Stimulated activated CD8-positive, alpha-beta memory T cell treated with anti-CD3 and anti-CD28 coated beads, Interleukin-7, amount 100 ng/mL, for 1 hour (primary cell): ENCODE measurements at places on chromosomes 1 and 21.
A peak's percentile ranks its signal among the peaks of the same experiment; 100 is the strongest.

GRCh38 chr1:225635649-225636048 lies 17.3 kb downstream of the ENAH start:
- no peak for DNase-seq

DNA sequence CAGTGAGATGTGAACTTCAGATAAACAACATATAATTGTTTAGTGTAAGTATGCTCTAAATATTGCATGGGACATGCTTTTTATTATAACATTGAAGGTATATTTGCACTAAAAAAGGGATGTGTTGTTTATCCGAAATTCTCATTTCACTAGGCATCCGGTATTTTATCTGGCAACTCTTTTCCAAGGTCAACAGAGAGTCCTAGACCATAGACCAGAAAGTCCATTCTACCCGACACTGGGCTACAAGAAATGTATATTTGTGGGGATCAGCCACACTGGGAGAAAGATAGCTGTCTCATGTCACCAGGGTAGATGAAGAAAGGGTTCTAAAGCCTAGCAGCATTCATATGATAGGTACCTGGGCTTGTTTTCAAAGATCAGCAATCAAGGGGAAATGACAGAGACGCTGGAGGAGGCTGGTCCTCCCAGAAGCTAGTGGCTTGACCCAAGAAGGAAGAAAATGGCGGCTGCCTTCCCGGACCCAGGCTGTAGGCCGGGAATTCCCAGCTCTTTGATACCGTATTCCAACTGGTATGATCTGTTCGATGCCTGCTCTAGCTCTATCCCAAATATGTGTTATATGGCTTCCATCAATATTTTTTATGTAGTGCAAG lies 161.1 kb upstream of the IRF2BP2 start:
- DNase-seq: no peak

DNA sequence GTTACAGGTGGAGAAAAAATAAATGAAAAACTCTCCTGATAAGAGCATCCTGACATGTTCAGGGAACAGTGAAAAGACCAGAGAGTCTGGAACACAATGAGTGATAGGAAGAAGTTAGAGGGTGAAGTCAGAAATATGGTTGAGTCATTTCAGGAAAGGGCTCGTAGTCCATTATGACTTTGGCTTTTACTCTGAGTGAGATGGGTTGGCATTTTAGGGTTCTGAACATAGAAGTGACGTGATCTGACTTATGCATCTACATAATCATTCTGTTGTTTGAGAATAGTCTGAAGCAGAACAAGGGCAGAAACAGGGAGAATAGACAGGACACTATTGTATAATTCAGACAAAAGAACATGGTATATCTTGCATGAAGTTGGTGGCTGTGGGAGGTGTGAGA lies 5.8 kb downstream of the HMCN1 start:
- DNase-seq: no peak

- DNase-seq: no peak
Measured at GRCh38 chr1:9373619-9374018, 80.9 kb downstream of the SPSB1 start.

- DNase-seq: no peak
Measured at GRCh38 chr1:160429702-160430535, 29.6 kb downstream of the VANGL2 start.

DNA sequence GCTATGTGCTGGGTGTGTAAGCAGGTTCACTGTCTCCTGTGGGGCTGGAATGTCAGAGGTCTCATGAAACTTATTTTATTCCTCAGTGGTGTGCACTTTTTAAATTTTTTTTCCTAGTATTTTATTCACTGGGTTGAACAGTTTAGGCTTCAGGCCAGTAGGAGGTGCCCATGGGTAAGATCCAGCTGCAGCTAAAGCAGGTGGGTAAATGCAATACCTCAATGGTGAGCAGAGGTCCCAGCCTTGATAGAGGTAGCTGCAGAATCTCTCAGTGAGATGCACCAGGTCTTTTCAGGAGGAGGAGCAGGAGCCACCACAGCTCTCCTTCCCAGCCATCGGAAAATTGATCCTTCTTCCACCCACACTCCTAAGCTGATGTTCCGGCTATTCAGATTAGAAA lies 12.6 kb upstream of the OR6N2 start:
- DNase-seq: no peak

DNA sequence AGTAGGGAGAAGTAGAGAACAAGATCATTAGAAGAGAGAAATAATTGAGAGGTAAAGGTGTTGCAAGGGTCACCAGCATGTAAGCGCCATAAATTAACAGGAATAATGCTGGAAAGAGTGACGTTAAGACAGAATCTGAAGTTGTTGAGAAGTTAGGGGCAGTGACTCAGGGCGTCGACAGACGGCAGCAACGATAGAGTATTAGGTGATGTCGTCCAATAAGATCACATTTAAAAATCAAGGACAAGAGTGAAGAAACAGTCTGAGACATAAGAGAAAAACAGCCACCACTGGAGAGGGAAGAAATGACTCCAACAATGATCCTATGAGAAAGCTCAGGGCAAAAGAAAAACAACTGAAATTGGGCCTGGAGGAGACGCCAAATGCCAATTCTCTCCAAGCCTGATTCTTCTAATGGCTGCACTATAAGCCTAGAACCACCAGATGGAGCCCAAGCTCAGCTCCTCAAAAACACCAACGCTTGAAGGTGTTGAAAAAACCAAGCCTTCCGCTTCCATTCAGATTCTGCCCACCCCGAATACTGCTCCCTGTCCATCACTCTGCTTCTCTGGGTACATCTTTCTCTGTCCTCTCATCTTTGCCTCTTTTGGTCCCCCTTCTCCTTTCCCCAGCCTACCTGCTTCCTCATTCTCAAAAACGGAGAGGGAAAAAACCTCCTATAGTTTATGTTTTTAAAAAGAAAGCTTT lies 70.0 kb downstream of the LUZP1 start:
- peak; percentile 21 for DNase-seq

DNA sequence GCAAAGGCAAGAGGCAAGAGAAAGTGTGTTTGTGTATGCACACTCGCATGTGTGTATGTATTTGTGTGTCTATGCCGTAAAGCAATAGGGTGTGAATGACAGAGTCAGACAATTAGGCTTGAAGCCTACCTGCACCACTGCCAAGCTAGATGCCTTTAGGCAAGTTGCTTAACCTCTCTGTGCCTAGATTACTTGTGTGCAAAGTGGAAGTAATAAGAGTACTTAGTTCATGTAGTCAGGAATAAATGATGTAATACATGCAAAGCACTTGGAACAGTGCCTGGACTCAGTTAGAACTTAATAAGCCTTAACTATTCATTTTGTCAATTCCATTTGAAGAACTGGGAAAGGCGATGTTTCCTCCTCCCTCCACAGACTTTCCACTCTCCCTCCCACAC lies 31.7 kb downstream of the LAMB3 start:
- no peak for DNase-seq

- DNase-seq: no peak
Measured at GRCh38 chr21:37532868-37533780, 166.6 kb downstream of the DYRK1A start.

GRCh38 chr1:10782491-10783244 lies 13.8 kb downstream of the CASZ1 start:
- DNase-seq: no peak

GRCh38 chr1:15952317-15953258 lies 23.3 kb downstream of the ZBTB17 start:
- no peak for DNase-seq

DNA sequence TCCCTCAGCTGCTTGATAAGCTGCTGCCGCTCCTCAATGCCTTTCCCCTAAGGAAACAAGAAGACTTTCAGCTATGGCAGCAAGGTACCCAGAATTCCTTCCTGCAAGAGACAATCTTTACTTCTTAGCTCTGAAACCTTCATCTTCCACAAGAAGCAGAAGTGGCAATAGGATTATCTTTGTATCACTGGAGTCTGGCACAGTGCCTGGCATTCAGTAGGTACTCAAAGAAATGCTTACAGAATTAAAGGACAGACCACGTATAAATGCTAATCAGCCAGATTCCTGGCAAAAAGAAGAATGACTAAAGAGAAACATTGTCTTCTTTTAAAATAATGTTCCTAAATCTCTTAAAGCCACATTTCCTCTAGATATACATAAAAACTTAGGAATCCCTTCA lies 43.7 kb downstream of the SLC27A3 start:
- no peak for DNase-seq

DNA sequence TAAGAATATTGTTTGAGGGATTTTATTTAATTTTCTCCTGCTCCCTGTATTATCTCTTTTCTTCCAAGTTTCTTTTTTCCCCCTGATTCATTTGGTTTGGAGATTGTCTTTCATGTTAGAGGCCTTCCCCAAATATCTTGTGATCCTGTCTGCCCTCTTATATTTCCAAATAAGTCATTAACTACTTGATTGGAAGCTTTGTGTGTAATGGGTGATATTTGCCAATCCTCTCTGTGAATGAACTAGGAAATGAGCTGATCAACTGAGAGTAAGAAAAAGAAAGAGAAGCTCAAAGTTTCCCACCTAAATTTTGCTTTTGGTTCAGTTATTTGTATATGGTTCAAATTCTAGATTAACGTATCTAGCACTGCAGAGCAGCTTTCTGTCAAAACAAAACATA lies 23.6 kb upstream of the LY9 start:
- DNase-seq: no peak

DNA sequence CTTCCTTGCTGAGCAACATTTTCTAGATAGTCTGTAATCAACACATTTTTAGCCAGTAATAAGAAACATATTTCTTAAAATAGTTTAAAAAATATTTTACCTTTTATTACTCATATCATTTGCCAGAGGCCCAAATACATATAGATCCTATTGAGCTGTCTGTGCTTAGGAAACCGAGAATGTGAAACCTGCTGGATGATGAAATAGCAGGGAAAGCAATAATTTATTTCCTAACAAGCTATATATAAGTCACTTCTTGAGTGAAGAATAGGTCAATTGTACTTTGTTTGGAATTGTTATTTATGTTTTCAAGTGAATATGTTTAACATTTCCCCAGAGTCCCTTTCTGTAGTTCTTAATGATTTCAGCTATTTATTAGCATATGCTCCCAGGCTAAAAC lies 339.9 kb upstream of the TMPRSS15 start:
- DNase-seq: no peak

DNA sequence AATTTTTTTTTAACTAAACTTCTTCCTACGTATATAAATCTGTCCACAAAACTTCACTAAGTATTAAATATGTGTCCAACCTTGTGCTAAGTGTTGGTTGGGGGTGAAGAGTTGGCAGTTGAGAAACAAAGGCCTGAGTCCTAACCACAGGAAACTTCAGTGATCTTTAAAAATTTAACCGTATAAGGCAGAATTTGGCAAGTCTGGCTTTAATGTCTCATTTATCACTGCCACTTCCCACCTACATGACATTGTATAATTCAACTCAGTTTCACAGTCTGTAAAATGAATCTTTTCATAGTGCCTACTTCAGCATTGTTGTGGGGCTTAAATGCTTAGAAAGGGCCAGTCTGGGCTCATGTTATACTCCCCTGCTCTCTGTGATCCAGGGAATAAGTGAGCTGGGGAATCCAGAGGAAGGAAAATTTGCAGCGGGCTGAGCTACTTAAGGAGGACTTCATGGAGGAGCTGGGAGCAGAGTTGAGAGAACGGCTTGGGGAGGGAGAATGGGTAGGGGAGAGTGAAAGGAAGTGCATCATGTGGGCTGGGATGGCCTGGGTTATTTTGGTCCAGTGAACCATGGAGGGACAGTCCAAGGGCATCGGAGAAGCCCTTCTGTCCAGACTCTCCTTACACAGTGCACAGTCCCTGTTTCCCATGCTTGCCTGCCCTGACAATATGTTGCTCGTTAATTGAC lies 14.5 kb downstream of the IFNAR2 start:
- no peak for DNase-seq

GRCh38 chr1:160366731-160367515 lies at the start of gene NHLH1:
NHLH1 (plus strand) TSS chr1:160367071; CDS start chr1:160370732, 3,661 bp downstream.
- no peak for DNase-seq

DNA sequence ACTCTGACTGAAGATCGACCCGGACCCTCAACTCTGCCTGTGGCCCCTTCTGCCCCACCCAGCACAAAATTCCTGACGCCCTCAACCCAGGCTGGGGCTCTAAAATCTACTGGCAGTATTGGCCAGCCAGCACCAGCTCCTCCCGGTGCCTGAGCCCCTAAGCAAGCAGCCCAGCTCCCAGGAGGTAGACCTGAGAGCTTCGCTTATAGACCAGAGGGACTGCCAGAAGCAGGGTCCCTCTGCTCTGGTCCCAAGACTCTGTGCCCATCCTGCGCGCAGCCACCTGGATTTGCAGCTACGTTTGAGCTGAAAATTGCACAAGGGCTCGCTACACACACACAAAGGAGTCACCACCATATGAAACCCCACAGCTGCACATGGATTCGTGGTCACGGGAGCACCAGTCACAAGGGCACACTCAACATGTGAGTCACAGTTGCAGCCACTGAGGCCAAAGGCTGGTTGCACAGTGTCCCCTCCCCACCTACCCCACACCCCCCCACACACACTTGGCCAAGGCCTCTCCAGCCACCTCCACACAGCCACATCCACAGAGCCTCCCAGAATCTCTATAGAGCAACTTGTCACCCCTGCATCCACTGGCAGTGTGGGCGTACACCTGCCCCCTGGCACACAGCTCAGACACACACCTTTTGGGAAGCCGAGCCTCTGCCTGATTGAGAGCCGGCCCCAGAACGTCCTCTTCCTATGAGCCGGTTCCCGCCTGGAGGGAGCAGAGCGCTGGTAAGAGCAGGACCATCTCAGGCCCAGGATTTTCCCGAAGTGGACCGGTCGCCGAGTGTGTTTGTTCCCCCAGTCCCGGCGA lies 1.1 kb upstream of the DMBX1 start:
- DNase-seq: no peak

DNA sequence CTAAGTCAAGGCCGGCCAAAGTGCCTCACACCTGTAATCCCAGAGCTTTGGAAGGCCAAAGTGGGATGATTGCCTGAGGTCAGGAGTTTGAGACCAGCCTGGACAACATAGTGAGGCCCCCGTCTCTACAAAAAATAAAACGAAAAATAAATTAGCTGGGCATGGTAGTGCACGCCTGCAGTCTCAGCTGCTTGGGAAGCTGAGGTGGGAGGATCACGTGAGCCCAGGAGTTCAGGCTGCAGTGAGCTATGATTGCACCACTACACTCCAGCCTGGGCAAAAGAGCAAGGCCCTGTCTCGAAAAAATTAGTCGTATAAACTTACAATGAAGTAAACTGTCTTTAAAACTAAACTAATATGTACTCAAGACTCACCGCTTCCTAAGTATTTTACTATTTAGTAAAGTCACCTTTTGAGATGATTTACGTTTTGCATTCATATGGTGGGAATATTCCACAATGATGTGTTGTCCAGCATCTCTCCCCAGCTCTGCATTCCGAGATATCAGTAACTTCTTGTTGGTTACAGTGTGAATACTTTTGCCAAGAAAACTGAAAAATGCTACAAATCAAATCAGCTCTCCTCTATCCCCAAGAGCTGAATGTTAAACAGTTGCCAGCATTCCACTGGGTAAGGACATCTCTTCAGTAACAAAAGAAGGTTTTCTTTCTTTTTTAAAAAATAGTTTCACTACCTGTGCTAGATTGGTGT lies 84.9 kb upstream of the C21orf91 start:
- DNase-seq: no peak

DNA sequence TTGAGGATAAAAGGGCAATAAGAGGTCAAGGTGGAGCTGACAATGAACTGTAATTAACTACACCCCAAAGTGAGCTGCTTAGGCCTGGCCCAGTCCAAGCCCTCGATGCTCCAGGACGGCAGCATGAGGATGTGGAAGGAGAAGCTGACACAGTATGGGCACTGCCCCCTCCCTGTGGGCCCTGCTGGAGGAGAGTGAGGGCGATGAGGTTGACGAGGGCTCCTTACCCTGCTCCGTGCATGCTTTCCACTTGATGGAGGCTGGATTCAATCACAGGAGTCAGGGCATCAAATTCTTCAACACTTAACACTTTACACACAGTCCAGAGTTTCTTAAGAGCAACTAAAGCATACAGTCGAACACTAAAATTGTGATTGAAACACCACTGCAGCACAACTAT lies 32.4 kb downstream of the COA6 start:
- no peak for DNase-seq
